ENCODE measurements at places on chromosomes 4 and X.

- DNase-seq: no peak
Observed at GRCh38 chr4:88893961-88894360, 163.0 kb downstream of the FAM13A start.

GRCh38 chr4:139764686-139765310 is 99.2 kb downstream of the MGST2 start:
- DNase-seq: no peak

- DNase-seq: no peak
Observed at GRCh38 chrX:48636776-48637175, 39.5 kb downstream of the WDR13 start.

GRCh38 chrX:47595716-47596251 is 13.5 kb downstream of the TIMP1 start:
- peak; percentile 80 for DNase-seq

DNA sequence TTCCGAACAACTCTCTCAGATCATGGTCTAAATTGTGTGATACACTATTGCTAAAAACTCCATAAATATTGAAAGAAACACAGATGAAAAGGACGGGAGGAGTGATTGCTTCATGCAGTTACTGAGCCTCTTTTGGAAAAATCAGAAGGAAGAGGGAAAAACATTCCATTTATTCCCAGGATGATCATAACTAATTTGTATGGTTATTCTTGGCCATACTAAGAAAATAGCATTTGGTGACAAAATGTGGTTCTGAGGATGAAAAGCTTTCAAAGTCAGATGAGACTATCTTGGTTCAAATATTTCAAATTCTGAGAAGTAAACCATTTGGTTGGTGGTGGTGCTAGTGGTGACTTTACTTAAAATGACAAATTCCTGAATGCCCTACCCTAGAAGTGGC is 305.4 kb upstream of the LDB2 start:
- no peak for DNase-seq

GRCh38 chrX:118528071-118528737 is 32.6 kb downstream of the DOCK11 start:
- no peak for DNase-seq

- DNase-seq: peak; percentile 17
Observed at GRCh38 chr4:153649572-153649991, 34.5 kb upstream of the TLR2 start.

DNA sequence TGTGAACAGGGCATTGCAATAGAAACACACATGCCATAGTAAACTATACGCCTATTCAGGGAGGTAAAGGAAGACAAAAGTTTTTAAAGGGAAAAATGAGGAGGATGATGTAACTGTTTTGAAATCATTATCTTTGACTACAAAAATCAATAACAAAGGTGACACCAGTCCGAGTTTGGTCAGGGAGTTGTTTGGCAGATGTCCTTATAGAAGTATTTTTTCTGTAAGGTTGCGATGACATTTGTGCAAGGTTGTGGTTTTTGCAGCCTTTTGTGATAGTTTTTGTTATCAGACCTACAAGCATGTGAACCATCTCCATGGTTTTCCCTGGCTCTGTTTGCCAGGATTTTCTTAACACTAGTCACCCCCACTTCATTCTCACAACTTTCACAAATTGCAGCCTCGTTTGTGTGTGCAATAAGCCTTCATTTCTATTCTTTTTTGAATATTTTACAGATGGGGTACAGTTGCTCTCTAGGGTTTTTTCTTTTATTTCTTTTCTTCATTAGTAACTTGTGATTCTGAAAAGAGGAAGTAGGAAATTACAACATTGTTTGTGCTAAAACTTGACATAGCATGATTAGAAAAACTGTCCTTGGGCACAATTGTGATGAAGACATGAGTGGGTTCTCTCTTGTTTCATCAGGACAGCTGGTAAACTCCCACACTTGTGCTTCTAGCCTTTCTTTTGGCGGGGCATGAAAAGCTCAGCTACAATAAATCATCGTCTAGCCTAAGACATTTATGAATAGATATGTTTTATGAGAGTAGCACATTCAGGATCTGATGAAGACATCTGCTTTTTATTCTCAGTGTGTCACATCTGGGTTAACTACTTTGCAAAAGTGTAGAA is 60.2 kb upstream of the PNPLA4 start:
- DNase-seq: peak; percentile 5

DNA sequence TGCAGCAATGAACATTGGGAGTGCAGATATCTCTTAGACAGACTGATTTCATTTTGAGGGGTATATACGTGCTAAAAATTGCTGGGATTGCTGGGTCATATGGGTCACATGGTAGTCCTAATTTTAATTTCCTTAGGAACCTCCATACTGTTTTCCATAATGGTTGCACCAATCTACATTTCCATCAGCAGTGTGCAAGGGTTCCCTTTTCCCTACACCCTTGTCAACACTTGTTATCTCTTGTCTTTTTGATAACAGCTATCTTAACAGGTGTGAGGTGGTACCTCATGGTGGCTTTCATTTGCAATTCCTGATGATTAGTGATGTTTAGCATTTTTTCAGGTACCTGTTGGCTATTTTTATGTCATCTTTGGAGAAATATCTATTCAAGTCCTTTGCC is 57.0 kb downstream of the GPC3 start:
- DNase-seq: no peak

DNA sequence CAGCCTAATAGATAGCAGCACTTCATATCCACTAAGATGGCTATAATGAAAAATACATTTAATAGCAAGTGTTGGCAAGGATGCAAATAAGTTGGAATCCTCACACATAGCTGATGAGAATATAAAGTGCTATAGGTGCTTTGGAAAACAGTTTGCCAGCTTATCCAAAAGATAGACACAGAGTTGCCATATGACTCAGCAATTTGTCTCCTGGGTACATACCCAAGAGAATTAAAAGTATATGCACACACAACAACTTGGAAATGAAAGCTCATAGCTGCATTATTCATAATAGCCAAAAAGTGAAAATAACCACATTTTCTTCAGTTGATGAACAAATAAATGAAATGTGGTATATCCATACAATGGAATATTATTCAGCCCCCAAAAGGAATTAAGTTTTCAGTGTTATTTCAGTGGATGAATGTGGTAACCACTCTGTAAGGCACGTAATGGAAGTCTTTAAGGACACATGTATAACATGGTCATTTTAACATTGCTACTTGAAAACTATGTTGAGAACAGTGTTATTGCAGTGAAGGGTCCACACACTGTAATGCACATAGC is 320.9 kb upstream of the ADGRL3 start:
- DNase-seq: no peak

- no peak for DNase-seq
Observed at GRCh38 chrX:18099745-18100144, 120.9 kb downstream of the BEND2 start.

DNA sequence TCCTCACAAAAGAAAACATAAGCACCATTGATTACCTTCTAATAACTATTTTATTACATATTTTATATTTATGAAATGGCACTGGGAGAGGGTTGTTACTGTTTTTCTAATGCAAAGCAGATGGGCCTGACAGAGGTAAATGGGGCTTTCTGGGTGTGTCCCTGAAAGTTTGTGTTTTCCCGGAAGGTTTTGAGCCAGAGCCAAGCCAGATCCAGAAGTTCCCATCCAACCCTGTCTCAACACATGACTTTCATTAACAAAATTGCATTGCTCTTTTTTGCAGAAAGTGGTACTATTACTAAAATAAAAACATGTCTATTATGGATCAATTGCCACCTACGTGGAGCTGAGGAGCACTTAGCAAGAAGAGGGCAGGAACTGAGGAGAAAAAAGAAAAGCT is 181.3 kb downstream of the RAB28 start:
- DNase-seq: no peak

DNA sequence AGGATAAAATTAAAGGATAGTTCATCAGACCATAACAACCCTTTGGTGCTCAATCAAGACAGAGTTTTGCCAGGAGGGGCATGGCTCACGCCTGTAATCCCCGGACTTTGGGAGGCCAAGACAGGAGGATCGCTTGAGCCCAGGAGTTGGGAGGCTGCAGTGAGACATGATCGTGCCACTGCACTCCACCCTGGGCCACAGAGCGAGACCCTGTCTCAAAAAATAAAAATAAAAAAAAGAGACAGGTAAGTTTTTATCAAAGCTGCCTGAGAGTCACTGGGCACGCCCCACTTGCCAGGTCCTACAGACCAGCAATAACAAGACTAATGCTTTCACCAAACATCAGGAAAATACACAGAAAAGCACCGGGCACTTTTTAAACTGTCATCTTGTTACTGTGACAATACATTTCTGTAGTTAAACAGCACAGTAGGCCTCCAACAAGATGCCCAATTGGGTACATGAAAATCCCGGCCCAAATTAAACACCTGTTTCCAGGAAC is 765 bp downstream of the CFAP97 start:
- DNase-seq: no peak

- DNase-seq: no peak
Observed at GRCh38 chr4:4460759-4461158, 73.9 kb downstream of the NSG1 start.

GRCh38 chr4:155759372-155760252 is 791 bp downstream of the GUCY1B1 start:
- DNase-seq: no peak

Measured in astrocyte of the spinal cord (primary cell).